ENCODE measurements at places on chromosomes 11 and 22. TPM values are rescaled to one million over a fixed set of nuclear protein-coding genes. Genes with fewer than 3 reads are reported as not detected.

Gene SEC14L2
- 23.1 TPM for total RNA-seq

Gene BUD13
- 14.1 TPM for total RNA-seq

DNA sequence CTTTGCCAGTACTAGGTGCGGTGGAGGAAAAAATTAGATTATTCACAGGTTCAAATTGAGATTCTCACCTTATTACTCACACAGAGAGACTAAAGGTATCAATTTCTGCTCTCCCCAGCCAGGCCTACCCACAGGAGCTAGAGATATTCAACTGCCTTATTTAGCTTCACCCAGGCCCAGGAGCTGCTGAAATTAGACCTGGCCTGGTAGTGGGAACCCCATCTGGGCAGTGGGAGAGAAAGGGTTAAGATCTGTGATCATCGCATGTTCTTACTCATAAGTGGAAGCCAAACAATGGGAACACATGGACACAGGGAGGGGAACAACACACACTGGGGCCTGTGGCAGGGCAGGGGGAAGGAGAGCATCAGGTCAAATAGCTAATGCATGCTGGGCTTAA, 20.9 kb upstream of the MICAL2 start:
- no peaks in the 10 kb centered on the region for H3K27me3 ChIP-seq
- peaks cover 4% of the 10 kb centered on the region for H3K4me1 ChIP-seq
- H3K27ac ChIP-seq: no peak overlapping the region

DNA sequence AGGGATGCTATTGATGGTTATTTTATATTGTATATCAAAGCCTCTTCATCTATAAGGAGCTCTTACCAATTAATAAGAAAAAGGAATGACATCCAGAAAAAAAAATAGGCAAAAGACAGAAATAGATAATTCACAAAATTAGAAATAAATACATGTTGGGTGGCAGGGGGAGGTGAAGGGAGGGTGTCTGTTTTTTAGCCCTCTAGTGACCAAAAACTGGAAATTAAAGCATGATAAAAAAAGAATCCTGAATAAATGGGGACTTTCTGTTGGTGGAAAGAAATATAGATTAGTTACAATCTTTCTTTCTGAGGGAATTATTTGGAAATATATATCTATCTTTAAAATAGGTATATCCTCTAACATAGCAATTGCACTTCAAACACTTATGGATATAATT, 42.0 kb upstream of the TTC36 start:
- H3K4me3 ChIP-seq: no peak overlapping the region
- no peaks in the 10 kb centered on the region for H3K27me3 ChIP-seq
- H3K36me3 ChIP-seq: no peaks in the 10 kb centered on the region
- no peak overlapping the region for H3K27ac ChIP-seq
- DNase-seq: no peak

GRCh38 chr11:115330684-115331482, 173.3 kb downstream of the CADM1 start:
- no peaks in the 10 kb centered on the region for H3K36me3 ChIP-seq
- H3K27ac ChIP-seq: no peak overlapping the region
- no peaks in the 10 kb centered on the region for H3K27me3 ChIP-seq
- no peak for DNase-seq
- no peak overlapping the region for H3K4me3 ChIP-seq
- H3K4me1 ChIP-seq: no peaks in the 10 kb centered on the region

DNA sequence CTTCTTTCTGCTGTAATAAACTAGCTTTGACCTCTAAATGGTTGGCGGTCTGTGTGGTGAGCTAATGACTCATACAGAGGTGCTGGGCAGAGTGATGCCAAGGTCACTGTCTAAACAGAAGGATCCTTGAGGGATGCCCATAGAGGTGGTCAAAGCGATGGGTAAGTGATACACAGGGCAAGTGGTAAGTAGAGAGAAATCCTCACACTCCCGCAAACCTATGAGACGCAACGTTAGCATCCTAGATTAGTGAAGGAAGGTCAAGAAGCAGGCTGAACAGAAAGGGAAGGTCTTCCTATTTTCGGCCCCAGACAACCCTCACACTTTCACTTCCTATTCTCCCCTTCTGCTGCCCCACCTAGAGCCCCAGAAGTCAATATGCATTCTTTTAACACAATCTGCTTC, 65.6 kb upstream of the SESN3 start:
- H3K27ac ChIP-seq: peak overlapping the region; percentile 15
- H3K4me1 ChIP-seq: peaks cover 3% of the 10 kb centered on the region
- H3K4me3 ChIP-seq: no peak overlapping the region
- no peaks in the 10 kb centered on the region for H3K36me3 ChIP-seq
- no peak for DNase-seq

GRCh38 chr11:4008116-4008515, 86.5 kb upstream of the RRM1 start:
- no peaks in the 10 kb centered on the region for H3K27me3 ChIP-seq

DNA sequence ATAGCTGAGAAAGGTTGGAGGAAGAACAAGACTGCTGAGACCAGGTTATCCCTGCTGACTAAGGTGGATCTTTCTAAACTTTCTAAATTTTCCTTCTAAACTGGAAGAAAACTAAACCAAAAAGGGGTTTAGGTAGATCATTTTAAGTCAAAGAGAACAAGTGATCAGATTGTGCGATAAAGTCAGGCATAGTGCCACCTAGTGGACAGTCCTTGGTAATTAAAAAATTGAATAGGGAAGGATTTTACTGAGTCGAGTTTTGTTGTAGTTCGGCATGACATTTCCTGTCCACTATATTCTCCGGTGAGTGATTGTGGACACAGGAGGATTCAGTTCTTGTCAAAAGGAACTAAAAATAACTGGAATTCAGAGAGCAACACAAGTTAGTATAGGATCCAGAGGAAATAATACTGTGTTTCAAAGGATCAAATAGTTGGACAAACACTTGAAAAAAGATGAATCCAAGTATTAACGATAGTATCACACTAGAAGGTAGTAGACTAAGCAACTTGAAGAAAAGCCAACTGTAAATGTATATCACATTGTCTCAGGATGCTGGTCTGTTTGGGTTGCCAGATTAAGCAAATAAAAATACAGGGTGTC, 1236.4 kb downstream of the FAM181B start:
- H3K27me3 ChIP-seq: no peaks in the 10 kb centered on the region
- no peak overlapping the region for H3K27ac ChIP-seq
- no peak for DNase-seq
- no peak overlapping the region for H3K4me3 ChIP-seq

Gene TRMU
- 14.1 TPM for total RNA-seq

Gene KCNK7
- total RNA-seq: 5.8 TPM

DNA sequence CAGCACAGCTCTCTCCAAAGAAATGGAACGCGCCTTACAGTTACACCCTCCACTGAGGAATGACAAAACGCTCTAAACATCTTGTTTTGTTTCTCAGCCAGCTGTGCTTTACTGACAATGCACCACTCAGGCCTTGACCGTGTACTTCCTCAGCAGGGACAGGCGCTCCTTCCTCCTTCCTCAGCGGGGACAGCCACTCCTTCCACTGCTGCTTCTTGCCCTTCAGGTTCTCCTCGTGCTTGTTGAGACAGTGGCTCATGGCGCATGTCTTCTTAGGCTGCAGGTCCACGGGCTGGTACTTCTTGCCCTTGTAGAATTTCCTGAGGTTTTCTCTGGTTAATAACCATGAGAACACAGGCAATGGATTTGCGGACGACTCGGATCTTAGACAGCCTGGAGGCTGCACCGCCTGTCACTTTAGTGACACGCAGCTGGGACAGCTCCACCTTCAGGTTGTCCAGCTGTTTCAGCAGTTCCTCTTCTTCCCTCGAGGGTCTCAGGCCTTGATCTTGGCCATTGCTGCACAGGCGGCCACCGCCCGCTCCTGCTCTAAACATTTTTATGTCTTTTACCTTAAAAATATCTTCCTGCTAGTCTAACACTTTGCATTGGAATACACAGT, 613.8 kb downstream of the BRD1 start:
- DNase-seq: peak; percentile 4
- no peak overlapping the region for H3K27ac ChIP-seq
- no peaks in the 10 kb centered on the region for H3K4me1 ChIP-seq

GRCh38 chr11:65479184-65480145, 19.4 kb upstream of the MALAT1 start:
- H3K27me3 ChIP-seq: no peaks in the 10 kb centered on the region
- peak; percentile 92 for DNase-seq
- H3K4me1 ChIP-seq: peaks cover 13% of the 10 kb centered on the region
- peak overlapping the region; percentile 19 for H3K4me3 ChIP-seq

Gene SPINDOC
- total RNA-seq: 28.7 TPM

DNA sequence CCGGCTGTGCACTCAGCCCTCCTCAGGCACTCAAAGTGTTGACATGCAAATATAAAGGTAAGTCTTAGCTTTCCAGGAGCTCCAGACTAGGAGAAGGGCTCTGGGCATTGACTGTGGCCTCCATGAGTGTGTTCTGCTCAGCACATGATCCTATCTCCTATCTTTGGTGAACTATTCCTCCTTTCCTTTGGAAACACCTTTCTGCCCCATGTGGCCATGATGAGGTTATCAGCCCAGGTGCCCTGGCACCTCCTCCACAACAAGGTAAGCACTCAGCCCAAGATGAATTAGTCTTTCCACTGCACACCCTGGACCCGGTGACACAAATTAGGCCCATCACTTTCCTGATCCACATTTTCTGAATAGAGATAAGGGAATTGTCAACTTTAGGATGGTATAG, 37.9 kb upstream of the LMO1 start:
- H3K27ac ChIP-seq: no peak overlapping the region
- DNase-seq: no peak
- H3K27me3 ChIP-seq: no peaks in the 10 kb centered on the region

DNA sequence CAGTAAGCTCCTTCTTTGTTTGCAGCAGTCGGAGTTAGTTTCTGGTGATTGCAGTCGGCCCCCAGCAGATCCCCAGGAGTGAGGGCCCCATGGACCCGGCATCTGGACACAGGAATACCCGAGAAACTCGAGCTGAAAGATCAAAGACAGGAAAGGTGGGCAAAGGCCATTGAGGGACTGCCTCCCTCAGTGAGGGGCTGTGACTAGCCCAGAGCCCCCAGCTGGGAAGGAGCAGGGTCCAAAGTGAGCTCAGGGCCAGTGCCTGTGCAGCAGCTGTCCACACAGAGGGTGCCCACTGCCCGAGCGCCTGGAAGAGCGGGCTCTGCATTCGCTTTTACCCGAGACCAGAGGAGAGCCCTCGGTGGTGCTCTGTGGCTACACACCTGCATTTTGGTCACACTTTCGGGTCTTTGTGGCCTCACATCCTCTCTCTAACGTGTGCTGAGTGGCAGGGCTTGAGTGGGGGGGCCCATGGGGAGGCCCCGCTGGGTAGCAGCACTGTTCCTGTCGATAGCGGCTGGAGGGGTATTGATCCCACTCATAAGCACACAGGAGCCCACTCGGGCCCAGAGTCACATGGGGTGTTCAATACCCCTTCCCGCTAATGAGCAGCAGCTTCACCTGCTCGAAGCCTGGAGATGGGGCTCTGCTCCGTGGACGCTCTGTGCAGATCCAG, 532.9 kb downstream of the TBC1D22A start:
- H3K27ac ChIP-seq: no peak overlapping the region
- no peaks in the 10 kb centered on the region for H3K4me1 ChIP-seq
- no peak overlapping the region for H3K4me3 ChIP-seq
- no peaks in the 10 kb centered on the region for H3K36me3 ChIP-seq

Gene NFAM1
- 0.26 TPM for total RNA-seq

GRCh38 chr22:30857791-30858190, 110.8 kb downstream of the MORC2 start:
- no peak for DNase-seq
- H3K4me3 ChIP-seq: no peak overlapping the region
- H3K4me1 ChIP-seq: no peaks in the 10 kb centered on the region
- no peak overlapping the region for H3K27ac ChIP-seq
- H3K36me3 ChIP-seq: no peaks in the 10 kb centered on the region
- no peaks in the 10 kb centered on the region for H3K27me3 ChIP-seq

Gene P4HA3
- total RNA-seq: 1.9 TPM

DNA sequence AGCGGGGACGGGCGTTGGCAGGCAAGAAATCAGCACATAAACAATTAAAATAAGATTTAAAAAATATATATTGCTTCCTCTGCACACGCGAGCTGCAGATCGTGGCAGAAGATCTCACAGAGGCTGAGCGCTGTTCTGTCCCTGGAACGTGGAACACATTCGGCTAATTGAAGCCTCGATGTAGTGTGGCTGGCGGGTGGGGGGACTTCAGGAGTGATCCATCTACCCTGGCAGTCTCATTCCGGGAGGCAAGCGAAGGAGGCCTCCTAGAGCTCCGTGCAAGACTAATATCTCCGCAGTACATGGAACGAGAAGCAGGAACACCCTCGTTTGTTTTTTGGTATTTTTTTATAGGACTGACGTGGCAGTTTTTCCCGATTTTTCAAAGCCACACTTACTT, 402.4 kb downstream of the MN1 start:
- H3K4me1 ChIP-seq: no peaks in the 10 kb centered on the region
- peaks cover 7% of the 10 kb centered on the region for H3K27me3 ChIP-seq
- no peaks in the 10 kb centered on the region for H3K36me3 ChIP-seq
- H3K27ac ChIP-seq: no peak overlapping the region

- H3K27ac ChIP-seq: no peak overlapping the region
- H3K36me3 ChIP-seq: no peaks in the 10 kb centered on the region
- no peaks in the 10 kb centered on the region for H3K27me3 ChIP-seq
- DNase-seq: no peak
Observed at GRCh38 chr22:28670756-28671155, 8.9 kb downstream of the TTC28 start.

Gene HBD
- total RNA-seq: not detected

DNA sequence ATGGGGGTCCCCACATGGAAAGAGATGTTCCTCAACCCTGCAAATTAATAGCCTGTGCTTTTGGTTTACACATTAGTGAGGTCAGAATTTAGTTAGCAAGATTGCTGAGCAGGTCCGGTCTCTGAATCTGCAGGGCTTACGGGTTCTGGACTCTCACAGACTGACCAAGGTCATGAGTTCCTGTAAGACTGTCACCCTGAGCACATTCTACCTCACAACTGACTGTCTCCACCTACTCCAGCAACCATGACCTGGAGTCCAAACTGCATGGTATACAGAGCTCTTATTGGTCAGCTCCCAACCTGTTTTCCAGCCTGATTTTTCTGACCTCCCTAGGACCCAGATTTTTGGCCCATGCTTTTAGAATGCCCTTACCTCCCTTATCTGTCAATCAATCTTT, 28.2 kb downstream of the DKK3 start:
- H3K27me3 ChIP-seq: no peaks in the 10 kb centered on the region
- DNase-seq: no peak
- H3K4me3 ChIP-seq: no peak overlapping the region
- peaks cover 23% of the 10 kb centered on the region for H3K4me1 ChIP-seq
- no peaks in the 10 kb centered on the region for H3K36me3 ChIP-seq
- H3K27ac ChIP-seq: peak overlapping the region; percentile 76

GRCh38 chr22:29254286-29254660, 13.5 kb downstream of the RHBDD3 start:
- no peaks in the 10 kb centered on the region for H3K4me1 ChIP-seq
- no peaks in the 10 kb centered on the region for H3K27me3 ChIP-seq
- no peaks in the 10 kb centered on the region for H3K36me3 ChIP-seq
- H3K27ac ChIP-seq: no peak overlapping the region
- DNase-seq: no peak
- no peak overlapping the region for H3K4me3 ChIP-seq

Gene RIMBP3C
- total RNA-seq: not detected

- no peaks in the 10 kb centered on the region for H3K27me3 ChIP-seq
- no peak for DNase-seq
- no peak overlapping the region for H3K4me3 ChIP-seq
- H3K4me1 ChIP-seq: no peaks in the 10 kb centered on the region
- H3K27ac ChIP-seq: no peak overlapping the region
Observed at GRCh38 chr11:41534391-41534790, 74.9 kb upstream of the LRRC4C start.

Gene PNPLA5
- not detected for total RNA-seq

All from uterus (tissue), 4 donors.